Activated CD8-positive, alpha-beta memory T cell treated with anti-CD3 and anti-CD28 coated beads for 1 hour (primary cell): ENCODE measurements at places on chromosomes 5 and 9.

DNA sequence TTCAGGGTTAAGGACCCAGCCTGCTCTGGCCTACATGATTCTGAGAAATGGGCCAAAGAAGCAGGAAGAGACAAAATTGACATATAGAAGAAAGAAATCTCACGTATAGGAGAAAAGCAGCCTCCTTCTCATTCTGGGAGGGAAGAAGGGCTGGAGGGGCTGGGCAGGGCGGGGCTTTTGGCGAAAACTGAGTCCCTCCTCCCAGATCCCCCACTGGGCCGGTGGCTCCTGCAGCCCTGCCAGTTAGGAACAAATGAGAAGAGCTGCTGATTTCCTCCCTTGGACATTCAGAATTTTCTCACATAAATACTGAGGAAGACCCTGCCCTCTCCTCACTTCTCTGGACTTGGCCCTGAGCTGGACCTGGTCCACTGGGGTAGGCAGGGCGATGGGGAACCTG is at the start of gene WNT8A:
Gene WNT8A, plus strand, starts transcription at position 332 of the 400 bp plus-strand sequence. CDS start 95 bp downstream, outside the sequence.
- no peak for DNase-seq

GRCh38 chr9:75138260-75139040 is 50.1 kb downstream of the OSTF1 start:
- no peak for DNase-seq

GRCh38 chr9:94168203-94169000 is 84.1 kb downstream of the PTPDC1 start:
- no peak for DNase-seq

- no peak for DNase-seq
Observed at GRCh38 chr5:142677198-142677597, 8.7 kb downstream of the FGF1 start.

- DNase-seq = no peak
Observed at GRCh38 chr9:78618735-78619134, 321.8 kb downstream of the PSAT1 start.

DNA sequence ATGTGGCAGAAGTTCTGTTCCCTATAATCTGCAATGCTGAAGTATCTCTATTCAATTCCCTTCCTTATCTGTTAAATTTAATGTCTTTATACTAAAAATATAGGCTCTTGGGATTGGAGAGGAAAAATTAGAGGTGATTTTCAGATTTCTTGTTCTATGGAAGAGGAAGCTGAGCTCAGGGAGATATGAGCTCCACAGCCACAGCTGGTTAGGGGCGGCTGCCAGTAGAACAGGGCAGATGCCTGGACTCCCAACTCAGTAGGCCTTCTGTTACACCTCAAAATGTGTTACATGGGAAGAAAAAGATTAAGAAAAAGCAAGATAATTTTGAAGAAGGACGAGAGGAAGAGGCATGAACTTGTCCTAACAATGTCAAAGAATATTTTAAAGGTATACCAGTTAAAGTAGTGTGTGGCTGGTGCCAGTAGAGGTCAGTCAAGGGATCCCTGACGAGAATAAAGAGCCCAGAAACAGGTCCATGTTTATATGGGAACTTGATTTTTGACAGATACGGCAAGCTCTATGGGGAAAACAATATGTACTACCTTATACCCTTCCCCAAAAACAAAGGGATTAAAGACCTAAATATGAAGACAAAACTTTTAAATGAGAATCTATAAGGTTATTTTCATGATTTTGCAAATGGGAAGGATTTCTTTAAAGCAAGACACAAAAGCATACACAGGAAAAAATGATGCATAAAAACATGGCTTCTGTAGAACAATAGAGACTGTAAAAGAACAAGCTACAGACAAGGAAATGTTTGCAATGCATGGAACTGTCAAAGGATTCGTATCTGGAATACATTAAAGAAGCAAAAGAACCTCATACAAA is 28.7 kb downstream of the DNAJC21 start:
- no peak for DNase-seq

DNA sequence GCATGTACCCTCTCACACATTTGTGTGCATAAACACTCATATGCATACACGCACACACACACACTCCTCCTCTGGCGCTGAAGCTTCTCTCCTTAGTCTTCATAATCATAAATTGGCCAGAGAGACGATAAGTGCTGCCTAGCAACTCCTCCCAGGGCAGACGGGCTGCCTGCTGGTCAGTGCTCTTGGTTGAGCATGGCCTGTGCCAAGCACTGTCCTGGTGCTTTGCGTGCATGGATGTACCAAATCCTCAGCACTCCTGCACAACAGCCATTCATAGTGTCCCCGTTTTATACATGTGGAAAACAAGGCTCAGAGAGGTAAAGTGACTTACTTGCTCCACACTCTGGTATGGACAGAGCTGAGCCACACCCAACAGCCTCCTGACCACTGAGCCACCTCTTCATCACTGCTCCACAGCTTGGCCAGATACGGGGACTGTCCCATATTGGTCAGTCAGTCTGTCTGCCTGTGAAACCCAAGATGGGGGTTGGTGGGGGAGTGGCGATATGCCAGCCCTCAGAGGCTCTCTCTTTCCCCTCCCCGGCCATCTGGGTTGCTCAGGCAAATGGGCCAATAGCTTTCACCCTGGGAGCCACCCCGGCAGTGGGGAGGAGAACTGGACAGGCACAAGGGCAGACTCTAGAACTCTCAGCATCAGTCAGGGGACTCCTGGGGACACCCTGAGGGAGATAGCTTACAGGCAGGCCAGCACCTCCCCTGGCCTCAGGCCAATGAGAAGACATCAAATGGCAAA is 64.3 kb upstream of the GARNL3 start:
- DNase-seq = no peak

DNA sequence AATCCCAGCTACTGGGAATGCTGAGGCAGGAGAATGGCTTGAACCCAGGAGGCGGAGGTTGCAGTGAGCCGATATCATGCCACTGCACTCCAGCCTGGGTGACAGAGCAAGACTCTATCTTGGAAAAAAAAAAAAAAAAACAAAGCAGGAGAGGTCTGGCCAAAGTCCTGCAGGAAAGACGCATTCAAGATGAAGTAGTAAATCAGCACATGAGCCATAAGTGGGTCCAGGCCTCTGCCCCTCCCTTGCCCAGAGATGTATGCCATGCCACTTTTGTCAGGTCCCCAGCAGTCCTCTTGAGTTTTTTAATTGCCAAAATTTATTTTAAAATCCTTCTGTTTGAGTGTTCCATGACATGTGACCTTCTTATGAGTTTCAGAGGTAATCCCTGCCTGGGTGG is 8.5 kb upstream of the PHF19 start:
- DNase-seq = no peak

DNA sequence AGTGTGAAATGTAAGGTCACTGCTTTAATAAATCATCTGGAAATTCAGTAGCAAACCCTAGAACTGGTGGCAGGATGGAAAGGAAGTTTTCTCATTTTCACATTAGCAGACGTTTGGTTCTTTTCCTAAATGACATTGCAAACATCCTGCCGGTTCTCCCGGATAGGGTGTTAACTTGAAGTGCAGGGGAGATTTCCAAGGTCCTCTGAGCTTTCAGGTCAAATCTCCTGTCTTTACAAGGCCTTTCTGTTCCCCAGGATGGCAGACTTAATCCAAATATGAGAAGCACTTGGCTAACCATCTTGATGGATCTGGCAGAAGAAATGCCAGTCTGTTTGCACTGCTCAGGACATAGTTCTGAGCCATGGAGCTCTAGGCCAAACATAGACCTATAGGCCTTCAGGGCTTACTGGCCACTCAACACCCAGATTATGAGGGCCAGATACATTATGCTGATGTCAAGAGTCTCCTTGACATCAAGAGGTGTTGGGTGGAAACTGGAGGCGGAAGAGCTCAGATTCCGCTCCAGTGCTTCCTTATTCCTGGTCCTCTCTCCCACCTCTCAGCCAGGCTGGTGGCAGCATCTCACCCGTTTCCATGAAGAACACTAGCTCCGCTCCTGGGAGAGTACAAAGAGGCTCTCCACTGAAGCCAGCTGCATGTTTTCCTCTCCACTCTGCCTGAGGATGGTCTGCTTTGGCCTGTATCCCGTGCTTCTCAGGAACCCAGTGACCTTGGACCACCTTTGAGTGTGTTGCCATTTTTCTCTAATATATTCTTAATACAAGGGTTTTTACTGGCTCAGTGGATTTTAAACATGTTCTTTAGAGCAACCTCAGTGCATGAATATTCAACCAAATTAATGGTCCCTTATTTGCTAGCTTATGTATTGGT is 61.0 kb downstream of the RALGPS1 start:
- DNase-seq = no peak

- no peak for DNase-seq
Observed at GRCh38 chr5:157236423-157236822, 29.5 kb upstream of the CYFIP2 start.

DNA sequence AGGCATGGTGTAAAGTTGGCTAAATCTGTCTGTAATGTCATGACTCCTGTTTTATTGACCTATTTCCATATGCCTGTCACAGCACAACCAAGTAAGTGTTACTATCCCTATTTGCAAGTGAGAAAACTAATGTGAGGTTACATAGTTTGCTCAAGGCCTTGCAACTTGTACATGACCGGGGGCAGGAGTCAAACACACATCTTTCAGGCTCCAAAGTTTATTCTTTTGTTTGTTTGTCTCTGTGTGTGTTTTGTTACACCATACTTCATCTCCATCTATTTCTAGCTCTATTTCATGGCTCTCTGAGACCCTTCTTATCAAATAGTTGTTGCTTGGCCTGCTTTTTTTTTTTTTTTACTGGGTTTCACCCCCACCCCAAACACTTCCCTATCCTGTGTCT is 70.2 kb downstream of the CMYA5 start:
- DNase-seq = no peak

- no peak for DNase-seq
Observed at GRCh38 chr9:134403682-134404301, 77.5 kb downstream of the RXRA start.

DNA sequence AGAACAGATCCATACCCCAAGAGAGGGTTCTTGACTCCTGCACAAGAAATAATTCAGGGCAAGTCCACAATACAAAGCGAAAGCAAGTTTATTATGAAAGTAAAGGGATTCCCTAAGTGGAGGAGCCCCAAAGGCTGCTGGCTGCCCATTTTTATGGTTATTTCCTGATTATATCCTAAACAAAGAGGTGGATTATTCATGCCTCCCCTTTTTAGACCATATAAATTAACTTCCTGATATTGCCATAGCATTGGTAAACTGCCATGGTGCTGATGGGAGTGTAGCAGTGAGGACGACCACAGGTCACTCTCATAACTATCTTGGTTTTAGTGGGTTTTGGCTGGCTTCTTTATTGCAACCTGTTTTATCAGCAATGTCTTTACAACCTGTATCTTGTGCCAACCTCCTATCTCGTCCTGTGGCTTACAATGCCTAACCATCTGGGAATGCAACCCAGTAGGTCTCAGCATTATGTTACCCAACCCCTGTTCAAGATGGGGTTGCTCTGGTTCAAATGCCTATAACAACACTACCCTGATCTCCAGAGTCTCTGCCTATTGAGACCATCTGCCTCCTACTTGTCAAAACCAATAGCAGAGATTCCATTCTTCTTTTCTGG is 154.4 kb upstream of the GRAMD2B start:
- no peak for DNase-seq

- DNase-seq = no peak
Observed at GRCh38 chr5:112333331-112333781, 85.7 kb downstream of the EPB41L4A start.

DNA sequence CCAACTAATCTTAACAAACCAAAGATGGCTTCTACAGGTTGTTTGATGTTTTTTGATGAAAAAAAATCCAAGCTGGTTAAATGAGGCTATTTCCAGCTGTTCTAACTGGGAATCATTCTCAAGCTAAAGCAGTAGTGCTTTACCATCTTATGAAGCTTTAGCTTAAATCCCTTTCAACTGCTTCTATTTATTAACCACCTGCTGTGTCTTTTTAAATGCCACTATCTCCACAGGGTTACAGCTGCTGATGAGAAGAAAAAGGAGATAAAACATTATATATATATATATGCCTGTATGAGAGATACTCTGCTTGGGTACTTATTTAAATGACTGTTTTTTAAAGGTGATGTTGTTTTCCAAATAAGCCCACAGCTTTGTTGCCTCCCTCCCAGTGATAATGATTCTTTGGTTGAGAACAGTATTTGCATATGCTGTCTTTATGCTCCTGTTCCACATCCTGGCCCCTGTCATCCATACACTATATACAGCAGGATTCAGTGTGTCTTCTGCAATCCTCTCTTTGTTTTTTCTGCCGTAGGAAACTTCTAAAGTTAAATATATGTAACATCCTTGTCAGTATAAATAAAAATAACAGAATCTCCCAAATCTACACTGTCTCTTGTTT is 164.0 kb downstream of the PAM start:
- DNase-seq = no peak

- DNase-seq = no peak
Observed at GRCh38 chr5:133006653-133007052, 19.7 kb downstream of the ZCCHC10 start.
